ENCODE measurements at places on chromosomes 6 and 20.

DNA sequence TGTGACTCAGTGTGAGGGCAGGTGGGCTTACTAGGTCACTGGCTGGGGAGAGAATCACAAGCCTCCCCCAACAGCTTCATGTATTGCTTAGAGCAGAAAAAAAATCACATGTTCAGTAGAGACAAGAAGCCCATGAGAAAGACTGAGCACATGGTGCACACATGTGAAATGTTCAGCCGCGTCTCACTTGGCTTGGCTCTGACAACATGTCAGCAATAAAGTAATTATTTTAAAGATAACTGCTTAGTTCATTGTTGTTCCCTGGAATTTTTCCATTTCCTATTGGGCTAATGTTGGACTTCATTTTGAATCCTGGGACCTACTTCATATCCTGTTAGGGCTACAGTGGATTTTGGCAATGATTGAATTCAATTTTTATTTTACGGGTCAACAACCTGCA is 222.6 kb downstream of the C6orf118 start:
- no peak for DNase-seq

- peak; percentile 36 for DNase-seq
These were observed 54.5 kb downstream of the IPCEF1 start for GRCh38 chr6:154301839-154302752.

GRCh38 chr20:8213270-8213669 is 81.2 kb downstream of the PLCB1 start:
- DNase-seq = no peak

- DNase-seq = peak; percentile 11
These were observed 719.4 kb downstream of the EPM2A start for GRCh38 chr6:145015739-145016558.

DNA sequence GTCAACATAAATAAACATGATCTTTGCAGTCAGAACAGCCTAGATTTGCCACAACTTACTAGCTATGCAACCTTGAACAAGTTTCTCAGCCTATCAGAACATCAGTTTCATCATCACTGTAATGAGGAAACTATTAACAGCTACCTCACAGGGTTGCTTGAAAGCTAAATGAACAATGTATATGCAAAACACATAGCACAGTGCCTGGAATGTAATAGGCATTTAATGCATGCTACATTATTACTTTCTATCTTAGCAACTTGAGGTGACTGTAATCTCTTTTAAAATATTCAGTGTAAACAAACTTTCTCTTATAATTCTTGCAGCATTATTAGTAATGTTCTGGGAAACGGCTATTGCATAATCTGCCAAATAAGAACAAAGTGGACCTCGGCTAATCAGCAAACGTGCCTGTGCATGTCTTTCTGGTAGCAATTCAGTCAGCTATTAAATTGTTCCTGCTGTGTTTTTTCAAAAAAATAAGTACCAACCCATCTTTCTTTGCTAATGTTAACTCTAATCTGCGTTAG is 61.5 kb downstream of the SYNE1 start:
- DNase-seq = no peak
